ENCODE measurements at places on chromosomes 3 and 15.
A peak's percentile ranks its signal among the peaks of the same experiment; 100 is the strongest.

DNA sequence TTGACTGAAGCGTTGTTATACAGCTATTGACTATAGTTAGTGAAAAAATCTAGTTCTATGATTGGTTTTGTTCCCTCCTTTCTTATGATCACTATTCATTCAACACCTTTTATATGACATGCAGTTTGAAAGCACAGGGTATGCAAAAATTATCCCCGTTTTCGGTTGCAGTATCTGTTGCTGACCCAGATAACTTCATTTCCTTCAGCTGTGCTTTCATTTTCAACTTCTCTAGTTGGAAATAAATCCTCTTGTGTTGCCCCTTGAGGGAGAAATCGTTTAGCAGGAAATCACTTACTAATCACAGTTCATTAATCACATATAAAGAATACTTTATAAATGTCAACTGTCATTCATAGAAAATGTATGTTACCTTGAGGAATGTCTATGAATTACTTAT, 55.1 kb downstream of the MBNL1 start:
- no peak for DNase-seq

DNA sequence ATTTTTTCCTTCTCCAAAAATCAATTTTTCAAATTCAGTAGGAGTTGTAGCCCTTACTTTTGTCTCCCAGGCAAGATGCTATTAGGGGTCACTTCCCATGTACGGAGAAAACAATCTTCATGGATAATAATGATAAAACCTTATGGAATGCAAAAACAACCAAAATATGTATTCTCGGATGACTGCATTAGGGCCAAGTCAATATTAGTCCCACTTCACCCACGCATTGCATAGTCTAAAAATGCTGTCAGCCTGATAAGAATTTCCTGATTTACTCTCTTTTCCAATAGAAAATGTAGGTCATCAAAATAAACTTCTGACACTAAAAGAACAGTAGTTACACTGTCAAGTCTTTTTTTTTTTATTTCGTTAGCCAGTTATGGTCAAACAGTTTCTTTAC, 2.7 kb downstream of the VGLL3 start:
- no peak for DNase-seq

- DNase-seq = no peak
Observed at GRCh38 chr15:83491486-83491885, 44.3 kb downstream of the SH3GL3 start.

DNA sequence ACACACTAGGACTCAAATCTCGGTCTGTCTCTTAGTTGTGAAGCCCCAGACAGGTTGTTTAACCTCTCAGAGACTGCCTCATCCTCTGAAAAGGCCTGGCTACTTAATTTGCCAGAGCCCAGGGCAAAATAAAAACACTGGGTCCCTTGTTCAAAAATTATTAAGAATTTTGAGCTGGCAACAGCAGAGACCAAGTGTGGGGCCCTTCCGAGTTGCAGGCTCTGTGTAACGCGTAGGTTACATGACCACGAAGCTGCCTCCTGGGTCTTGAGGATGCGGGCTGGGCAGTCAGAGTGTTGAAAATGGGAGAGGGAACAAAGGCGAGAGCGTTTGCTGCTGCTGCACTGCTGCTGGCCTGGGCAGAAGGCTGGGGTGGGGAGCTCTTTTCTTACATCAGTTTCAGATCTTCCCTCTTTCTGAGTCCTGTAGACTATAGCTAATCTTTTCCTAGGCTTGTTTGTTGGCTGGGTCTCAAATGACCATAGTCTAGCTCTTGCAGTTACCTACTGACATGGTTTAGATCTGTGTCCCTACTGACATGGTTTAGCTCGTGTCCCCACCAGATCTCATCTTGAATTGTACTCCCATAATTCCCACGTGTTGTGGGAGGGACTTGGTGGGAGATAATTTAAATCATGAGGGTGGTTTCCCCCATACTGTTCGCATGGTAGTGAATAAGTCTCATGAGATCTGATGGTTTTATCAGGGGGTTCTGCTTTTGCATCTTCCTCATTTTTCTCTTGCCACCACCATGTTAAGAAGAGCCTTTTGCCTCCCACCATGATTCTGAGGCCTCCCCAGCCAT, 49.9 kb downstream of the CLEC3B start:
- no peak for DNase-seq

- DNase-seq = peak; percentile 84
Observed at GRCh38 chr3:42961633-42962032, 17.5 kb upstream of the GASK1A start.

DNA sequence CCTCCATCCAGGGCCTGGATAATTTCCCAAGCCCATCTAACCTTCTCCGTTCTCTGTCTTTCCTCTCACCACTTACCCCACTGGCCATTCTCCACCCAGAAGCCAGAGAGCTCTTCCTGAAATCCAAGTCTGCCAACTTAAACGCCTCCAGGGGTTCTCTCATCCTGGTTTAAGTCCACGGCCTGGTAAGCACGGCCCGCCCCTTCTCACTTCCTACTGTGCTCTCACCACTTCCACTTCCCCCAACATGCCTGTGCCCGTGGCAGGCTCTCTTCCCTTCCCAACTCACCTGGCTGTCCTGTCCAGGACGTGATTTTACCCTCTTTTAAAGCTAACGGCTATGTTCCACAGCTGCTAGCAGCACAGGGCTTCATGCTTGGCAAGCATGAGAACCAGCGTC, 1.7 kb upstream of the CX3CR1 start:
- no peak for DNase-seq

GRCh38 chr3:48118322-48118721, 69.9 kb downstream of the CDC25A start:
- DNase-seq = peak; percentile 18

GRCh38 chr15:90009301-90010022, 8.3 kb downstream of the ZNF710 start:
- no peak for DNase-seq

DNA sequence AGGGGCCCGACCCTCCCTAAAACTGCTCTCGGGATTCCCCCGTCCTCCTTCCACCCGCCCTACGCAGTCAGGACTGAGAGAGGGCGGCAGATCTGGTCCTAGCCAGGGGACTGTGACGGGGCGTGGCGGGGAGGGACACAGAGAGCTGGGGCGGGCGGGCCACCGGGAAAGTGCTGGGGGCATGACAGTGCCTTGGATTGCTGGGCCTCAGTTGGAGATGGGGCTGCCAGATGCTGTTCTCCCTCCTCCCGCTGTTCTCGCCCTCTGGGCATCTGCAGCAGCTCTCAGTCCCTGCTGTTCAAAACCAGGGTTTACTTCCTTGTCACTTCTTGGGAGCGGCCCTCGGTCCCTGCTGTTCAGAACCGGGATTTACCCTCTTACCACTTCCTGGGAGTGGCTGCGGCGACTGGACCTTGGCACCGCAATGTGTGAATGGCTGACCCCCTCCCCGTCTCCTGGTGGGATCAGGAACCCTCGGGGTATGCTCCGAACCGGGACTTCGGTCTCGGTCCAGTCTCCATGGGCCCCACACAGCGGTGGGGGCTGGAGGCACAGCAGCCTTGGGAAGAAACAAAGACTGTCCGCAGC, 1.8 kb upstream of the RPP25 start:
- peak; percentile 84 for DNase-seq

- no peak for DNase-seq
Observed at GRCh38 chr3:139325551-139325950, 18.3 kb upstream of the MRPS22 start.

DNA sequence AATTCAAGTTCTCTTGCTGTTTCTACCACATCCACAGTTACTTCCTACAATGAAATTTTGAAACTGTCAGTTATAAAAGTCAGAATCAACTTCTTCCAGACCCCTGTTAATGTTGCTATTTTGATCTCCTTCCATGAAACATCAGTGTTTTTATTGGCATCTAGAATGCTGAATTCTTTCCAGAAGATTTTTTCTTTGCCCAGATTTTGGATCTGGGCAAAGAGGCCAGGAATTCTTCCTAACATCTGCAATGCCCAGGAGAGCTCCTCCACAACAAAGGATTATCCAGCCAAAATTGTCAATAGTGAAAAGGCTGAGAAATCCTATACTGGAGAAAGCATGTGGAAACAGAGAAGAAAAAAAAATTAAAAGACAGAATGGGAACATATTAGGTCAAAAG, 75.5 kb downstream of the SERPINI1 start:
- DNase-seq = no peak

DNA sequence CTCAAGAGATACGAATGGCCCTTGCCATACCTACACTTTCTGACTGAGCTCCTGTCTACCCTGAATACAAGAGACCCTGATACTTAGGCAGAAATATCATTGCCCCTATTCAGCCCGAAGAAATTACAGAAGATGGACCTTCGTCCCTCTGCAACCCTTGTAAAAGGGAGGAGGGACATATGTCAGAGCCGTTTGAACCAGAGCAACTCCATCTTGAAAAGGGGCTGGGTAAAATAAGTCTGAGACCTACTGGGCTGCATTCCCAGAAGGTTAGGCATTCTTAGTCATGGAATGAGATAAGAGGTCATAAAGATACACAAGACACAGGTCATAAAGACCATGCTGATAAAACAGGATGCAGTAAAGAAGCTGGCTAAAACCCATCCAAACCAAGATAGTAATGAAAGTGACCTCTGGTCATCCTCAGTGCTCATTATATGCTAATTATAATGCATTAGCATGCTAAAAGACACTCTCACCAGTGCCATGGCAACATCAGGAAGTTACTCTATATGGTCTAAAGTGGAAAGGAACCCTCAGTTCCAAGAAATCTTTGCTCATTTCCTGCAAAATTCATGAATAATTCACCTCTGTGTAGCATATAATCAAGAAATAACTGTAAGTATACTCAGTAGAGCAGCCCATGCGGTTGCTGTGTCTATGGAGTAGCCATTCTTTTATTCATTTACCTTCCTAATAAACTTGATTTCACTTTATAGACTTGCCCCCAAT, 49.7 kb upstream of the GPD1L start:
- no peak for DNase-seq

DNA sequence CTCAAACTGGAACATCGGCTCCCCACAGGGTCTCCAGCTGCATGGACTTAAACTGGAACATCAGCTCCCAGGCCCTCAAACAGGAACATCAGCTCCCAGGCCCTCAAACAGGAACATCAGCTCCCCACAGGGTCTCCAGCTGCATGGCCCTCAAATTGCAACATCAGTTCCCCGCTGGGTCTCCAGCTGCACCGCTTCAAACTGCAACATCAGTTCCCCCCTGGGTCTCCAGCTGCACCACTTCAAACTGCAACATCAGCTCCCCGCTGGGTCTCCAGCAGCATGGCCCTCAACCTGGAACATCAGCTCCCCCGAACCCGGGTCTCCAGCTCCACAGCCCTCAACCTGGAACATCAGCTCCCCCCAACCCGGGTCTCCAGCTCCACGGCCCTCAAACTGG, 82.0 kb downstream of the TFRC start:
- no peak for DNase-seq

DNA sequence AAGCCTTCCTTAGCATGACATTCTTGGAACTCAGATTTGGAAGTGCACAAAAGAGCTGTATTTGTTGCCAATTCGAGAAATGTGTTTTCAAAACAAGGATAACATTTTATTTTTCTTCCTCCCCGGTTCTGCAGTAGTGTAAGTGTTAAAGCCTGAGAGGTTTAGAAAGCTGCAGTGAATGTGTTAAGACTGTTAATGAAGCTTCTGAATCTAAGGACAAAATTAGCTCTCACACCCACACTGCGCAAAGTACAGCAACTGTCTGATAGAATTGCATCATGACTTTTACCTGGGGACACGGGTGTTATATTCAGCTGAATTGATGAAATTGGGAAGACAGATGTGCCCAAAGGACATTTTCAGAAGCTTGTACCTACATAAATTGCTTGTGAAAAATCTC, 344.4 kb downstream of the CADM2 start:
- DNase-seq = no peak

DNA sequence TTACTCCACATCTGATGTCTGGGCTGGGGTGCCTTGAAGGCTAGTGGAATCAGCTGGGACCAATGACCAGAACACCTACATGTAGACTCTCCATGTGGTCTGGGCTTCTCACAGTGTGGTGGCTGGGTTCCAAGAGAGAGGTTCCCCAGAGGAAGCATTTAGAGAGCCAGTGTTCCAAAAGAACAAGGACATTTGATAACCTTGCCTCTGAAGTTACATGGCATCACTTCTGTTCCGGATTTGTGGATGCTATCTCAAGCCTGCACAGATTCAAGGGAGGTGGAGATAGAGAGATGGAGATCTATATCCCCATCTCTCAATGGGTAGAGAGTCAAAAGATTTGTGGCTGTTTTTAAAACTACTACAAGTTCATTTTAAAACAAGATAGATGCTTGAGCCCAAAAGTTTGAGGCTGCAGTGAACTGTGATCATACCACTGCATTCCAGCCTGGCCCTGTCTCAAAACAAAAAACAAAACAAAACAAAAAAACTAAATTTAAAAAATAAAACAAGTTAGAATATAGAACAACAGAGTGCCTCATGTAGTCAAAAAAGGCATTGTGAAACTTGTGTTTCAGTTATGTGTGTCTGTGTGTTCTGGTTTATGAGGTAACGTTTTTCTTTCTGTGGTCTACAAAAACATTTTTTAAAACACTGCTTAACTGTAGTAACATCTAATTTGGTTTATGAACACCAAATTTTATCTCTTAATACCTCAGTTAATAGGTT, 44.8 kb downstream of the PDE8A start:
- no peak for DNase-seq

GRCh38 chr3:152790651-152791387, 44.1 kb upstream of the P2RY1 start:
- no peak for DNase-seq

GRCh38 chr3:192435241-192435640, 292.1 kb downstream of the FGF12 start:
- DNase-seq = no peak

- no peak for DNase-seq
Observed at GRCh38 chr3:10444511-10444910, 60.9 kb downstream of the ATP2B2 start.

GRCh38 chr3:67196677-67197076, 198.6 kb downstream of the KBTBD8 start:
- no peak for DNase-seq

DNA sequence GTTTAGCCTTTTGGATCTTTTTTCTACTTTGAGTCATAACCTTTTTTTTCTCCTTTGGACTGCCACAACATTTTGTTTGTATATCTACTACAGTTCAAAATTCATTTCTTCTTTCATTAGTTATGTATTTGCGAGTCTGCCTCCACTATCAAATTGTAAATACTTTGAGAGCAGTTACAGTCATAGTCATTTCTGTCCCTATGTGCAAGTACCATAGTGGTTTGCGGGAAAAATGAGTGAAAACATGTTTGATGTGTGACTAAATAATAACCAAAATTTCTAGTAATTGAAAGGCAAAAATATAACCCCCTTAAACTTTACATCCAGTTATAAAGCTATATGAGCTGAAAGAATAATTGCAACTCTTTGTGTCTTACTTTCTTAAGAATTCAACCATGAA, 45.8 kb upstream of the CCDC50 start:
- no peak for DNase-seq

DNA sequence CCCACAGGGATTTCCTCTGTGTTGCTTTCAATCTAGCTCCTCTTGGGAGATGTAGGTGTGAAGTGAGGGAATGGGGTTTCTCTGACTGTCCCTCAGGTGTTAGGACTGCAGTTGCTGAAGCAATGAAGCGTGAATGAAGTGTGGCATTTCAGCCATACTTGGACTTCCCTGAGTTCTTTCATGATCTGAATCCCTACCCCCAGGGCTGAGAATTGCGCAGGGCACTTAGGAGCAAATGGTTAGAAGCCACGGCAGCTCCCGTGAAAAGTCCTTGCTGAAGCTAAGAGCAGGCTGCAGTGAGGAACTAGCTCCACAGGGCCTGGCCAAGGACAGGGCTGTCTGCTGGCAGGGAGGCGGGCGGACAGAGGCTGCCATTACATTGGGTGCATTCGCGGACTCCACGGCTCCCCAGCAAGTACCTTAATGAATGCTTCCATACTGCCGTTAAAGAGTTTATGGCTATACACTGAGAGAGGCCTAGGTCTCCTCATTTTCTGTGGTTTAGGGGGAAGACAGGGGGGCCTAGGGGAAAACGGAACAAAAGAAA, 69.0 kb upstream of the RAD18 start:
- no peak for DNase-seq

Data from GM23338 (cell line).